ENCODE measurements at places on chromosomes 5 and 9.

- DNase-seq, result no peak
Measured at GRCh38 chr5:178249191-178249989, 16.8 kb upstream of the PHYKPL start.

DNA sequence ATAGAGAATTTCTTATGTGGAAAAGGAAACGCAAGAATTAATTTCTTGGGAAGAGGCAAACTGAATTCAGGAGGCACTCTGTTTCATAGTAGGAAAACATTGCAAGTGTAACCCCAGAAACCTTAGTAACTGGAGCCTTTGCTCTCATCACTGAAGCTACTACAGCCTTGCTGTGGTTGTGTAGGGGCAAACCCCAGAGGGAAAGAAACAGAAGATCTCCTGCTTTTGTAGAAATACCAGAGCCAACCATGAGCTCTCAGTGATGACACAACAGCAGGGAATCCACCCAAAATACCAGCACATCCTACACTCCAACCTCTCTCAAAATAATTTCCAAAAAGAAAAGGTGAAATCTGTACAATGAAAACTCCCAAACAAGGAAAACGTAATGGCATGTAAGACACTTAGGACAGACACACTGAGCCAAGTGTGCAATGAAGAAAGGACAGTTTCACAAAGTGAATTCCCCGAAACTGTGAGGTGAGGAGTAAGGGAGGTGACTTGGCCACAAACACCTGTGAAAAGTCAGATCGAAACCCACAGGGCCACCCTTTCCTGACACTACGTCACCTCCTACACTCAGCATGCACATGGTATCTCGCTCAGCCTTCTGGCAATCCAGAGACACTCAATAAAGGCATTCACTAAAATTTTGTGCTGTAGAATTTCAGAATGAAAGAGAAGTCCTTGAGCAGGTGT, 8.5 kb upstream of the ACSL6 start:
- peak; percentile 76 for DNase-seq

- DNase-seq, result no peak
Measured at GRCh38 chr5:165521816-165522610, 2016.6 kb downstream of the MAT2B start.

GRCh38 chr9:3170819-3171218, 326.9 kb upstream of the PUM3 start:
- no peak for DNase-seq

- DNase-seq, result no peak
Measured at GRCh38 chr9:120637919-120638318, 58.0 kb upstream of the CDK5RAP2 start.

DNA sequence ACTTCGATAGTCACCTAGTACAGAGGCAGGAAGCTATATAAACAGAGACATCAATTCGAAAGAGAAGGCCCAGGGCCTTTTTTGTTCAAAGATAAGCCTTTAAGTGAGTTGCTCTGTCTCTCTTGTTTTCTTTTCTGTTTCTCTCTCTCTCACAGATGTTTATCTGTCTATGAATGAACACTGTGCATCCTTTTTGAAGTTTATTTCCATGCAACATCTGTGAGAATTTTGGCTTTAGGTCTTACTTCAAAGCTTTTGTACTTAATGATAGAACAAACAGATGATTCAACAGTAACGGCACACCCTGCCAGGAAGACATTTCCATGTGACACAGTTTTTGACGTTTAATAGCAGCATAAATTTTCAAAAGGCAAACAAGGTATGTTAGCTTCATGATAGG, 1413.1 kb upstream of the CDH6 start:
- DNase-seq, result no peak

GRCh38 chr5:11520241-11520930, 383.9 kb downstream of the CTNND2 start:
- no peak for DNase-seq

GRCh38 chr9:130626249-130626996, 38.0 kb upstream of the PRDM12 start:
- no peak for DNase-seq

GRCh38 chr5:102753889-102754766, 977 bp upstream of the PAM start:
- DNase-seq, result peak; percentile 18

DNA sequence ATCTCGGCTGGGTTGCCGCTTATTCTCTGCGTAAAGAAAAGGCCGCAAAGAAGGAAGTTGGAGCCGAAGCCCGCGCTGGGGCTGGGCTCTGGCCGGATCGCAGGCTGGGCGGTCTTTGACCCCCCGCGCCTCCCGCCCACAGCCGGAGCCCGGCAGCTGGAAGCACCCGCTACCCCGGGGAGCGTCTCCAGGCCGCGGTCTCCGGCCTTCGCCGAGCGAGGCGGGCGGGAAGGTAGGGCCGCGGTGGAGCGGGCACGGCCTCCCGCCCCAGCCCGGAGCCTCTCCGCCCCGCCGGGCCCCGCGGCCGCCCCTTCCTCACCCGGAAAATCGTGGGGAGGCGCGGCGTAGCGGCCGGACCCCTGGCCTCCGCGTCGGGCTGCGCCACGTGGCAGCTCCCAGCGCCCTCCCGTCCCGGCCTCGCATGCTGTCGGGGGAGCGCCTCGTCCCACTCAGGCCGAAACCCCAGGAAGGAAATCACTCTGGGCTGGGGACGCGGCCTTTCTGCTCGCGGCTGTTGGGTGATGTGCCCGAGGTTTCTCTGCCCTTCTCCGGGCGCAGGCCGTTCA, 12.0 kb downstream of the FOXD1 start:
- DNase-seq, result peak; percentile 12

DNA sequence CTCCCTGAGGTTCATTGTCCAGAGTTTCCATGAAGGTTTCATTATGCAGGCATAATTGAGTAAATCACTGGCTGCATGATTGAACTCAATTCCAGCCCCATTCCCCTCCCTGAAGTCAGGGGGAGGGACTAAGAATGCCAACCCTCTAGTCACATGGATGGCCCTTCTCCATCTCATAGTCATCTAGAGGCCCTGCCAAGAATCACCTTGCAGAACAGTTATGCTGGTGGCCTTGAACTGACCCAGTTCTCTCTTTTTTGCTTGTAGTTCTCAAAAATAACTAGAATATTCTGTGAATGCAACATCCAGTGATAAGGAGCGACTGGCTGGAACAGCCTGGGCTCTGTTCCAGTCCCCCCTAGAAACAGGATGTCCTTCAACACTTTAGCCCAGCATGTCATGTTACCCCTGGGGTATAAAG, 31.7 kb downstream of the SLC35A4 start:
- DNase-seq, result no peak

GRCh38 chr5:5784101-5784500, 361.6 kb downstream of the ICE1 start:
- DNase-seq, result no peak

DNA sequence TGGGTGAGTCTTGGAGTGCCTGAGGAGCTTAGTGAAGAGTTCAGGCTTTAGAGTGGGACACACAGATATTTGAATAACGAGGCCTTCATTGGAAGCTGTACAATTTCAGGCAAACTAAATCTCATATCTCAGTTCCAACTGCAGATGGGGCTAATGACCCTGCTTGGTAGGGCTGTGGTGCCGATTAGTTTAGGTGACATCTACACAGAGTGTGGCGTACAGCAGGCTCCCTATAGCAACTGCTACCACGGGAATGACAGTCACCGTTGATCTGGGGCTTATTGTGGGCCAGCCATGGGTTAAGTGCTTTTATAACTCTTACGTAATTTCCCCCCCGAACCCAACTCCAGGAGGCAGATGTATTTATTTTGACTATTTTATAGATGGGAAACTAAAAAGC, 70.8 kb downstream of the FAT2 start:
- DNase-seq, result no peak

DNA sequence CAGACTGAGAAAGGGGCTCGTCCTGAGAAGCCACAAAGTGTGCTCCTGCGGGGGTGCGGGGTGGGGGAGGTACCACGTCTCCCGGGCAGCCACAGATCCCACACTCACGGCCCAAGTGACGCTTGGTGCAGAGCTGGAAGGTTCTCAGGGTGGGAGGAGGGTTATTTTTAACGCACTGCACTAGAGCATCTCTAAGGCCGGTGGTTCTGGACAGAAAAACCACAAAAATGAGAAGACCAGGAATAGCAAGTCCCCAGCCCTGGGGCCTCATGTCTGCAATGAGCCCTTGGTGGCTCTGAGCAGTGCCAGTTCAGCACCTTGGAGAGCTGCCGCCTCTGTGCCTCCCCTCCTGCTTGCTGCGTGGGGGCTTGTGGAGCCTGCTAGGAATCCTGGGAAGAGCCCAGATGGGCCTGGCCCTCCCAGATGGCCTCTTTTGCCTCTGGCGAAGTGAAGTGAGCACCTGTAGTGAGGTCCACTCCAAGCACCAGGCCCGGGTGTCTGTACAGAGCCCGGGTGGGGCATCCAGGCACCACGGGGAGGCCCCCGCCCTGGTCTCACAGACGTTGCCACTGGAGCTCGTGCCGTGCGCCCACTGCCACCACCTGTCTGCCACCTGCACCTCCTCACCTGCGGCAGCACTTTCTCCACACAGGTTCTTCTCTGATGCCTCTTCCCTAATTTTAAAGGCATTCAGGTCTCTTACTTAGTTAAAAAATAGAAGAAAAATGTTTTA, 48.9 kb upstream of the CACNA1B start:
- DNase-seq, result no peak

DNA sequence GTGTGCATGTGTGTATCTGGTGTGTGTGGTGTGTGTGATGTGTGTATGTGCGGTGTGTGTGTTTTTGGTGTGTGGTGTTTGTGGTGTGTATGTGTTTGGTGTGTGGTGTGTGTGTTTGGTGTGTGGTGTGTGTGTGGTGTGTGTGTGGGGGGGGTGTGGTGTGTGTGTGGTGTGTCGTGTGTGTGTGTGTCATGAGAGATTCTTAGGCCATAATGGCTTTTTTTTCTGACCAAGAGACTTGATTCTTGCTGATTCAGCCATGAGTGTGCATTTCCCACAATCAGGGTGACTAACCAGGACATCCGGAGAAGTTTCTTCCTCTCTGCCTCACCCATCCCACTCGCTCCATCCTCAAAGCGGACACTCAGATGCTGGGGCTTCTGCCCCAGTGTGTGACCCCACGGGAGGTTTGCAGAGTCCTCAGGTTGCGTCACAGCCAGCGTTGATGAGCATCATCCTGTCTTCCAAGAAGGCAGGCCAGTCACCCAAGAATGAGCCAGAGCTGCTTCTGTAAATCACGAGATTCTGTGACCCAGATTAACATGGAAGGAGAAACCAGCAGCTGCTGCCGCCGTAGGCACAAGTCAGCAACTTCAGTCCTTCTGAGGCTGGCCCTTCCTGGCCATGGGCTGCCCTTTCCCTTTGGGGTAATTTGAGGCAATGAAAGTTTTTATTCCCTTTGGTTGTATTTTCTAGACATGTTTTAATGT, 12.5 kb upstream of the CTSL start:
- DNase-seq, result no peak

GRCh38 chr5:82813861-82814260, 263.3 kb downstream of the TMEM167A start:
- DNase-seq, result no peak

GRCh38 chr9:124885551-124885950, 23.6 kb downstream of the ARPC5L start:
- DNase-seq, result no peak

- no peak for DNase-seq
Measured at GRCh38 chr5:127685662-127686061, 17.5 kb upstream of the CCDC192 start.

- DNase-seq, result no peak
Measured at GRCh38 chr5:138330813-138331448, 673 bp downstream of the CDC25C start.

DNA sequence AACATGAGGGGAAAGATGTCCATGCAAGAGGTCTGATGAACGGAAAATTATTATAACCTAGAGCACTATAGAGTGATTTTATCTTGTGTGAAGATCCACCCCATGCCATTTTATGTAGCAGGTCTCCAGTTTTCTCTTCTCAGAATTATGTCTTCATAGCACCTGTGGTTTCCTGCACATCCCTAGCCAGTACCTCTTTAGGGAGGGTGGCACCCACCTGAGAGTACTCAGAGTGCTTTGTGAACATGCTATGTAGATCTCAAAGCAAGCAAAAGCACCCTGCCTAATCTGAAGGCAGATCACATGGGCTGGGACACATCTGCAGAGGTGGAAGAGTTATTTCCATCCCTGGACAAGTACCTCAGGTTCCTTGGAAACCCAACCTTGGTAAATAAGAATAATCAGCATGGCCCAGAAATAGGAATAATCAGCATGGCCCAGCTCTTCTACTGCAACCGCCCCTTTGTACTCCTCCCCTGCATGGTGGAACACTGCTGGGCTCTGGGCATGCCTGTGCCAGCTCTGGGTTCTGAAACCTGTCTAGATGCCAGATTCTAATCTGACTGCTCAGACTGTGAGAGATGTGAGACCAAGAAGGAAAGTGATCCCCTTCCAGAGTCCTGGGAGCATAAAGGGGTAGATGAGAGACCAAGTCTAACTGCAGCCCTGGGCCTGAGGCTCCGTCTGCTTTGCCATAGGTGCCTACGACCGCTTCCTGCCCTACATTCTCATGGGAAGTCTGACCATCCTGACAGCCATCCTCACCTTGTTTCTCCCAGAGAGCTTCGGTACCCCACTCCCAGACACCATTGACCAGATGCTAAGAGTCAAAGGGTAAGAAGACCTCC, 23.7 kb downstream of the SLC22A5 start:
- DNase-seq, result no peak

GRCh38 chr5:143426437-143426991, 23.0 kb upstream of the NR3C1 start:
- DNase-seq, result no peak

DNA sequence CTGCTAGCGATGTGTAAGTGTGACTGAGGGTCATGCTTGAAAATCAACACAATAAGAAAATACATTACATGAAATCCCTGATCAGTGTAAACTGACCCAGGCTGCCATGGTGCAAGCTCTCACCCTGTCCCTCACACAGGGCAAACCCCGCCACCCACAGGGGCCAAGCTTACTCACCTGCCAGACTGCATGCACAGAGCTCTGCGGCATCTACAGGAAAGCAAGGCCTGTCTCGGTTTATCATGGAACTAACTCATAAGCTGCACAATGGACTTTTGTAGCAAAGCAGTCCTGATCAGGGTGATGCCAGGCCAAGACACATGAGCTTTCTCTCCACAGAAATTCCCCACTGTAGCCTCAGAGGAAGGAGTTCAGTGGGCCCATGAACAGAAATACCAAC, 9.7 kb downstream of the IPPK start:
- DNase-seq, result no peak

GRCh38 chr5:172395483-172395882, 58.8 kb downstream of the SH3PXD2B start:
- DNase-seq, result no peak

DNA sequence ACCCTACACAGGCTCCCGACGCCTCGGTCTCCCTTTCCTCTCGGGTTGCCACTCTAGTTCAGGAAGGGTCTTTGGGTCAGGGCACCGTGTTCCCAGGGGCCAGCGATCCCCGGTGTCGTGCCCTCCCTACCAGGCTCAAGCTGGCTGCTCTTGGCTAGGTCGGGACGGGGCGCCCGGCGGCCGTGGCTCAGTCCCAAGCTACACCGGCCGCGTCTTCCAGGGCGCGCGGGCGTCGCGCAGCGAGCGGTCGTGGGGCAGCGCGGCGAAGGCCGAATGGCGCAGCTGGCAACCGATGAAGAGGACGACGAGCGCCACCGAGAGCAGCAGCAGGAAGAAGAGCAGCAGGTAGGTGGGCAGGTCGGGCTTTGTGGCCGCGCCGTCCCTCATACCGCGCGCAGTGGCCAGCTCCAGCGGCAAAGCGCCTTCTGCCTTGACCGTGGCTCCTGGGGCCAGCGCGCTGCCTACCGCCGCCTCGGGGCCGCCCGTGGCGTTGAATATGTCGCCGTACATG, 892 bp downstream of the SMIM32 start:
- DNase-seq, result no peak

GRCh38 chr5:142197098-142197497, 88.5 kb downstream of the NDFIP1 start:
- DNase-seq, result no peak

All from activated naive CD4-positive, alpha-beta T cell treated with anti-CD3 and anti-CD28 coated beads, Interleukin-2, amount 50 U/mL, for 16 hours (primary cell).